Activated CD4-positive, alpha-beta memory T cell treated with anti-CD3 and anti-CD28 coated beads, Interleukin-2, amount 10 ng/mL, durations not matched to agents 7 days and 5 days (primary cell): ENCODE measurements at places on chromosomes 7 and 10. TPM values are rescaled to one million over a fixed set of nuclear protein-coding genes. Genes with fewer than 3 reads are reported as not detected.

The SFMBT2 gene
- 25.8 TPM for total RNA-seq

The PTPN20 gene
- total RNA-seq = 0.45 TPM

The VAX1 gene
- total RNA-seq = not detected

DNA sequence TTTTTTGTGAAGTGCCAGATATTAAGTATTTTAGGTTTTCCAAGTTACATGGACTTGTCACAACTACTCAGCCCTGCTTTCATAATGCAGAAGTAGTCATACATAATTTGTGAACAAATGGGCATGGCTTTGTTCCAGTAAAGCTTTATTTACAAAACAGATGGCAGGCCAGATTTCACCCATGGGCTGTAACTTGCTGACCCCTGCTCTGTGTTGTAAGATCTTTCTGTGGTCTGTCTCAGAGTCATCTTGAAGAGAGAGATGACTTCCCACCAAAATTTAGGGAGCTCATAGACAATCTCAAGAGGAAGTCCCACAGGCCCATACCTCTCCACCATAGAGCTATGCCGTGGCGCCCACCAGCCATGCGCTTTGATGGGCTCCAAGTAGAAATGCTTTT is 616.1 kb downstream of the LRMDA start:
- DNase-seq = no peak
- H3K27me3 ChIP-seq = no peaks in the 10 kb centered on the region
- no peak overlapping the region for H3K4me3 ChIP-seq

GRCh38 chr7:81110673-81111072 is 191.8 kb upstream of the SEMA3C start:
- no peaks in the 10 kb centered on the region for H3K27me3 ChIP-seq
- DNase-seq = no peak
- no peak overlapping the region for H3K4me3 ChIP-seq
- no peaks in the 10 kb centered on the region for H3K4me1 ChIP-seq

GRCh38 chr7:98341106-98341505 is 59.6 kb downstream of the BRI3 start:
- no peak overlapping the region for H3K4me3 ChIP-seq
- H3K27me3 ChIP-seq = peaks cover 2% of the 10 kb centered on the region
- no peaks in the 10 kb centered on the region for H3K36me3 ChIP-seq
- H3K27ac ChIP-seq = no peak overlapping the region
- no peaks in the 10 kb centered on the region for H3K4me1 ChIP-seq

GRCh38 chr10:33240931-33241330 is 93.5 kb downstream of the NRP1 start:
- H3K4me1 ChIP-seq = no peaks in the 10 kb centered on the region
- DNase-seq = no peak
- no peaks in the 10 kb centered on the region for H3K36me3 ChIP-seq
- no peak overlapping the region for H3K4me3 ChIP-seq
- no peak overlapping the region for H3K27ac ChIP-seq

DNA sequence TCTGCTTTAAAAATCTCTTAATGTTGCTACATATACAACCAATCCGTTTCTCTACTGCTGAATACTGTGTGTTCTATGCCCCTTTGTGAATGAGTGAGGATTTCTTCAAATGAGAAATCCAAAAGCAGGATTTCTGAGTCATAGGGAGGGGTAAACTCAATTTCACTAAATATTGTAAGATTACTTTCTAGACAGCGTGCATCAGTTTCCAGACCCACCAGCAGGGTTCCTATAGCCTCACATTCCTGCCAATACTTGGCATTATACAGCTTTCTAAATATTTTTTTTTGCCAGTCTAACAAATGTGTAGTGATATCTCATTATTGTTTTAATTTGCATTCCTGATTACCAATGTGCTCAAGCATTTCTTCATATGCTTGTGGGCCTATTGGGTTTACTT is 35.5 kb downstream of the GPR158 start:
- no peaks in the 10 kb centered on the region for H3K27me3 ChIP-seq
- H3K4me1 ChIP-seq = no peaks in the 10 kb centered on the region
- no peak overlapping the region for H3K27ac ChIP-seq
- DNase-seq = no peak
- no peaks in the 10 kb centered on the region for H3K36me3 ChIP-seq
- H3K4me3 ChIP-seq = no peak overlapping the region
